Activated CD4-positive, alpha-beta T cell treated with anti-CD3 and anti-CD28 coated beads for 36 hours (primary cell): ENCODE measurements at places on chromosomes 7 and 10. TPM values are rescaled to one million over a fixed set of nuclear protein-coding genes. Genes with fewer than 3 reads are reported as not detected.

DNA sequence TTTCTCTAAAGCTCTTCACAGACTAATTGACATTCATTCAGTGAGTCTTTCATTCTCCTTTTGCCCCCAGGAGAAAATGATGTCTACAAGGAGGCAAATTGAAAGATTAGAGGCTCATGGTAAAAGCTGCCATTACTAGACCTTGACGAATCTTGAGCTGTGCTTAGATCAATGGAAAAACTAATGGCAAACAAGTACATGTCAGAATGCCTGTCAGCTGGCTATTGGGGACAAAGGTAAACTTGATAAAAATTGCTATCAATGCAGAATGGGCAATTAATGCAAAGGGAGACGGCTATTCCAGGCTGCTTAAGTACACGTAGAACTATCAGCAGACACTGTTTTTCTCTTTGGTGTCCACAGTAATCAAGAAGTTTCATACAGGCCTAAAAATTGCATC lies 3.3 kb downstream of the ASAH2 start:
- no peaks in the 10 kb centered on the region for H3K36me3 ChIP-seq
- peaks cover 16% of the 10 kb centered on the region for H3K27me3 ChIP-seq
- no peak overlapping the region for H3K4me3 ChIP-seq
- no peaks in the 10 kb centered on the region for H3K4me1 ChIP-seq
- no peak overlapping the region for H3K27ac ChIP-seq

- peaks cover 9% of the 10 kb centered on the region for H3K36me3 ChIP-seq
- H3K4me3 ChIP-seq, result no peak overlapping the region
- DNase-seq, result no peak
- peak overlapping the region; percentile 90 for H3K27ac ChIP-seq
- H3K4me1 ChIP-seq, result peaks cover 88% of the 10 kb centered on the region
These were observed 19.7 kb downstream of the FAM53B start for GRCh38 chr10:124724279-124725027.

- no peak overlapping the region for H3K4me3 ChIP-seq
- DNase-seq, result no peak
- H3K27me3 ChIP-seq, result peaks cover 17% of the 10 kb centered on the region
These were observed 75.5 kb downstream of the ZNF777 start for GRCh38 chr7:149385195-149385950.

The PDK4 gene
- total RNA-seq, result not detected

The SPDYE18 gene
- total RNA-seq, result 0.33 TPM
